Activated effector memory CD4-positive, alpha-beta T cell treated with anti-CD3 and anti-CD28 coated beads, Interleukin-2, amount 50 U/mL, for 16 hours (primary cell): ENCODE measurements at places on chromosomes 2 and 18.

DNA sequence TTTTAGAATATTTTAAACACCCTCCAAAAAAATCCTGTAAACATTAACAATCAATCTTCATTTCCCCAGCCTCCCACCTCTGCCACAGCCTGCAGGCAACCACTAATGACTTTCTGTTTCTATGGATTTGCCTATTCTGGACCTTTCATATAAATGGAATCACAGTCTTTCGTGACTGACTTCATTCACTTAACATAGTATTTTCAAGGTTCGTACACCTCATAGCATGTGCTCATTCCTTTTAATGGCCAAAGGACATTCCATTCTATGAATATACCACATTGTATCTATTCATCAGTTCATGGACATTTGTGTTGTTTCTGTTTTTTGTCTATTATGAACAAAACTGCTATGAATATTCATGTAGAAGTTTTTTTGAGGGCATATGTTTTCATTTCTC is 48.5 kb downstream of the NAT8 start:
- no peak for DNase-seq

DNA sequence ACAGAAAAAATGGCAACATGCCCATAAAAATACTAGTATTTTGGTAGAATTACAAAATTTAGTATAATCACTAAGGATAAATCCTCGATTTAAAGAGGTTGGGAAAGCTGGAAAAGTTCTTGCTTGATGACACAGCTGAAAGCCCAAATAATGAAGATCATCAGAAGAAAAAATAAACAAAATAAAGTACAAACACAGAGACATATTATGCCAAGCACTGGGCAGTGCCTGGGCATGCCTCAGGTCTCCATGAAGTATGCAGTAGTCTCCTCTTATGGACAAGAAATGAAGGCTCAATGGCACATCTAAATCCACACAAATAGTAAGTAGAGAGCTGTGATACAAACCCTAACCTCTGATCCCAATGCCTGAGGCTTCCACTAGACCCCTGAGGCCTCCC is 57.7 kb downstream of the RNU4ATAC start:
- DNase-seq: no peak

- DNase-seq: no peak
Observed at GRCh38 chr18:44763327-44763726, 82.6 kb downstream of the SETBP1 start.

DNA sequence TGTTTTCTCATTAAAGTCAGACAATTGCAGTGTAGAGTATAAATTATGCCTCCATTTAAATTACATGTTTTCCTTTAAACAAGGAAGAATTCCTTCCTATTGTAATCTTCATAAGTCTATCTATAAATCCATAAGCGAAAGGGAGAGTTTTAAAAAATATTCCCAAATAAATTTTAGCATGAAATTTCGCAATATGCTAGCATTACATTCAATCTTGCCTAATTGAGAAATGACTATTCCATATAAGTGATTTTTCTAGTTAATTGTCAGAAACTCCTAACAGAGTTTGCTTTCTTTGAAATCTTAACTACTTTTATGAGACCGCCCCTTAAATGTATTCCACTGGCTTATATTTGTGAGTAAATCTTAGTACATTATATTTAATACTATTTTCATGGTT is 133.1 kb upstream of the CRIM1 start:
- DNase-seq: no peak

GRCh38 chr2:233339427-233339826 is 14.9 kb upstream of the DGKD start:
- DNase-seq: no peak

- no peak for DNase-seq
Observed at GRCh38 chr2:121836611-121837010, 81.2 kb downstream of the TSN start.

- no peak for DNase-seq
Observed at GRCh38 chr18:23356915-23357601, 96.0 kb upstream of the RIOK3 start.

DNA sequence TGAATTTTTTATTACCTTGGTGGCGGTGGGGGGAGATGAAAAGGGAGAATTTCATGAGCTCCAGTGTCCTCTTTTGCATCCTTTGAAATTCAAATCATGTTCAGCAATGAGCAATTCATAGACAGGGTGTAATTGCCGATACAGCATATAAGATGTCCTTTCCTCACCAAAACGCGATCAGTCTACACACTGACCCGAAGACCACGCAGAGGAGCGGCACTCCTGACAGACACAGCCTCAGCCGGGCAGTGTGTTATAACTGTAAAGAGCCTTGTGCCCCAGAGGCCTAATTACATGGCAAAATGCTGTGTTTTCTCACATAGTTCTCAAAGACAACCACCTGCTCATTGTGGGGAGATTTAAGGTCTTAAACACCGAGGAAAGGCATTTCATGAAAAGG is 38.4 kb upstream of the APCDD1 start:
- DNase-seq: no peak
